ENCODE measurements at places on chromosomes 11 and 22.

DNA sequence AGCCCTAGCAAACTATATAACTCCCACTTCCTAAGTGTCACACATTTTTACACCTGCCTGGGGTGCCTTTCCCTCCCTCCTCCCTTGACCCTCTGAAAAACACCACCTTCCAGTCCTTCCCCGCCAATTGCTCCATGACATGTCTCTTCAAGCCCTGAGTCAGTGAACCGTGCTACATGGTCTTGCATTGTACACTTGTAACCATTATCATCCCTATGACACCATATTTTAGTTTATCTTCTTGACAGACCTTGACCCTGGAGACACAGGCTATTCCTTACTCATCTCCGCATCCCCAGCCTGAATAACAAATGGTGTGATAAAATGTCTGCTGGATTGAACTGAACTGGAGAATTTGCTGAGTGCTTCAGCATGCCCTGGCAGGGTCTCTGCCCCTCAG, 36.9 kb downstream of the TNKS1BP1 start:
- DNase-seq: no peak

DNA sequence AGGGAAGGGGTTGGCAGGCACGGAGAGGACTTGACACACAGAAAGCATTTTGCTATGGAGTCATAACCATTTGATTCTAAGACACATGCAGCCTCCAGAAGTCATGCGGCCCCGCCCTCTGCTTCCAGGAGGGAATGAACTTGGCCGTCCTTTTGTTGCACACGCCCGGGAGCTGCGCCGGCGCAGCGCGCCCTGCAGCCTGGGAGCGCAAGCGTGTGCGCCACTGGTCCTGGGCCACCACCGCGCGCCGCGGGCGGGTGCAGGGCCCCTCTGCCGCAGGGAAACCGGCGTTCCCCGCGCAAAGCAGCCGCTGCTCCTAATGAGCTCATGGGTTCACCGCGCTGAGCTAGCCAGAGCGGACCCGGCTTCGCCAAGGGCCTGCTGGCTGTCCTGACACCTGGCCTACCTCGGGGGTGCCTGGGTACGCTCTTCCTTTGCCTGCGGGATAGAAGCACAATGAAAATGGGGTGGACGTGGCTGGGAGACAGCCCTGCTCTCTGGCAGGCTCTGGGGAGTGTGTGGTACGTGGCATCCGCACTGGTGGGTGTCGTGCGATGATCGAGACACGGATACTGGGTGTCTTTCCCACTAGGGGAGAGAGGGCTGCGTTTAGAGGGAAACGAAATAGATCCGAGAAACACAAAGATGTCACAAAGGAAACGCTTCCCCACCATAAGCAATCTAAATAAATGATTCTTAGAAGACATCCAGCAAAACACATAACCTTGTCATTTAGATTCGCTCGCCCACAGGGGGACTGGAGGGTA, 669 bp downstream of the MICAL3 start:
- DNase-seq: peak; percentile 89

DNA sequence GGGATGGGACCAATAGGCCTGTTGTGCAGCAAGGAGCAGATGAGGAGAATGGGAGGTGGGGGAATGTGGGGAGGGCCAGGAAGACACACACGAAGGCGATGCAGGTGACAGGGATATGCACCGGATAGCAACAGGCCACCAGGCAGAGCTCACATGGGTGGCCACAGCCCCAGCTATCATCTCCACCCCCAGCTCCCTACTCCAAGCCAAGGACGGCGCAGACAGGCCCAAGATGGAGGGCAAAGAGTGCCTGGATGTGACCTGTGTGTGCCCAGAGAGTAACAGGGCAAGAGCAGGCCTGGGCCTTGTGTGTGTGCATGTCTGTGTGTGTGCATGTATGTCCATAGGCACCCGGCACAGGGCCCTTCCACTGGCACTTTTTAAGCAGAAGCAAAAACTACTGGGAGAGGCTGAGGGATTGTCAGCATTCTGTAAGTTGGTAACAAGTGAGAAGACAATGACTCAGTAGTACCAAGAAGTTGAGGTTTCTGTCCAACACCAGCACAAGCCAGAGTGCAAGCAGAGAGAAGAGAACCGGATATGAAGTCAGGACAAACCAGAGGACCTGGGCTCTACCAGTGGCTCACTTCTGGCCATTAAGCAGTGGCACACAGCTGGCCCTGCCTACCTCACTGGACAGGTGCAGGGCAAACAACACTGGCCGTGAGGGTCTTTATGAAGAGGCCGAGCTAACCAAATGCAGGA, 36.4 kb downstream of the NRXN2 start:
- DNase-seq: no peak

DNA sequence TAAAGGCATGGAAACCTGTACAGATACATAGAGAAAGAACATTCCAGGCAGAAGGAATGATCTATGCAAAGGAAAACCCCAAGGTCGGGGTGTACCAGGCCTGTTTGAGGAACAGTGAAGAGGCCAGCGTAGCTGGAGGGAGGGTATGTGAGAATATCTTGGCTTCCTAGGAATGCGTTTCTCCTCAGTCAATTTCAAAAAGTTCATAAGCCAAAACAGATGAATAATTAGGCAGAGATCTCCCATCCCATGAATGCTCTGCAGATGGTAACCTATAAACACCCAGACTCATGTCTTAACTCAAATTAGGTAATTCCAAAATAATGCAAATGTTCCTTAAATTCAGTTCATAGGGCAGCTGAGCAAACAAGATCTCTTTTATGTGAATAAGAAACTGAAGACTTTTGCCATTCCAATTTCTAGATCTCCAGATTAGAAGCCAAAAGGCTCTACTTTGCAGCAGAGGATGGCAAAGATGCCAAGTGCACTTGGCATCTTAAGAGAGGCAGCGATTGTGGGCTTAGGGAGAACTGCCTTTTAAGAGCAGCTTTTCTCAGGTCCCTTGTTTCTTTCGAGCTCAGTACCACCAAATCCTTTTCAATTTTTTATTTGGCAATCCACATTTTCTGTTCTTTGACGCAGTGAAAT, 13.2 kb downstream of the FAM118B start:
- DNase-seq: no peak

DNA sequence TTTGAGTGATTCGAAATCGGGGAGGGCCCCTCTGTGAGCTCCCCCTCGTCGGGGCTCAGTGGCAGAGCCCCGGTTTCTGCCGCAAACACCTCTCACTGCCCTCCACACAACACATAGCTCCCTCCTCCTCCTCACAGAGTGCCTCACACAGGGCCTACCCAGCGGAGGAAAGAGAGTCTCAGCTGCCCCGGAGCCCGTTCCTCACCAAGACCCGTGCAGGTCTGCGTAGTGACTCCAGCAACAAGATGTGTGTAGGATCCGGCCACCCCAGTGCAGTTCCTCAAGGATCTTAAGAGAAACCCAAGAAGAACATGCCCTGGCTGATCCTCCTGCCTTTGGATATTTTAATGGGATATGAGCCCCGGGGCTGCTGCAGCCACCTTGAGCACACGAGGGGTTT, 238.4 kb downstream of the BRD1 start:
- DNase-seq: no peak

- no peak for DNase-seq
These were observed 5.5 kb upstream of the PANX3 start for GRCh38 chr11:124605719-124606118.

DNA sequence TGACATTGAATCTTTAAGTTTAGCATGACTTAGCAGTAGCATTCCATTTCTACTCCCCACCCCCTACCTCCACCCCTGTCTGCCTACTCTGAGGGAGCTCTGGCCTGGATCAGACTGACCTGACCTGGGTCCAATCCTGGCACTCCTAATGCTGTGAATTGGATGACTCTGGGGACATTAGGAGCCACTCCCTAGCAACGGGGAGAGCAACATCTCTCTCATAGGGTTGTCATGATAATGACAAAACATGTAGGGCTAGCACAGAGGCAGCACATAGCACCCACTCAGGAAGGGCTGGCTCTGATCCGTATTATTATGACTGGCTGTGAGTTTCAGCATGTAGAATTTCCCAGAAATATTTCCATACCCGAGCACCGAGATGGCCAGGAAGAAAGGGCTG, 40.5 kb downstream of the CABIN1 start:
- DNase-seq: no peak
